ENCODE measurements at places on chromosomes 1 and 21.

DNA sequence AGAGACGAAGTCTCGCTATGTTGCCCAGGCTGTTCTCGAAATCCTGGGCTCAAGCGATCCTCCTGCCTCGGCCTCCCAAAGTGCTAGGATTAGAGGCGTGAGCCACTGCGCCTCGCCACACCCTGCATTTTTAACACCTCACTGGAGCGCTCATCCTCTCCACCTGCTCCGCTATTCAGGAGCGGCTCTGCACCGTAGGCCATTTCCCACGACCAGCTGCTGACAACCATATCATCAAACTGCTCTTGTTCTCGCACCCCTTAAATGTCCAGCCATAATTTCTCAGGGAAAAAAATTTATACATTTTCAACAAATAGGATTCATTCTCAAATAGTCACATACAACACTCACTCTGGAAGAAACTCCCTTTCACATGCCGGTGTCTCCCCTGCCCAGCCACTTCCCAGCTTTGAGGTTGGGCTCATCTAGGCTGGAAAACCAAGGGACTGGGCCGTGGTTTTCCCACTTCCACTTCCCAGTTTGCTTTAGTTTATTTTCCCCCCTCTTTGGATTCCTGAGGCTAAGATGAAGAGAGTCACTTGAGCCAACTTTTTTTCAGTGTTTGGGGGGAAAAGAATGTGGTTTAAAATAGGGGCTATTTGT, 639 bp upstream of the IPO9 start:
- no peak for DNase-seq

DNA sequence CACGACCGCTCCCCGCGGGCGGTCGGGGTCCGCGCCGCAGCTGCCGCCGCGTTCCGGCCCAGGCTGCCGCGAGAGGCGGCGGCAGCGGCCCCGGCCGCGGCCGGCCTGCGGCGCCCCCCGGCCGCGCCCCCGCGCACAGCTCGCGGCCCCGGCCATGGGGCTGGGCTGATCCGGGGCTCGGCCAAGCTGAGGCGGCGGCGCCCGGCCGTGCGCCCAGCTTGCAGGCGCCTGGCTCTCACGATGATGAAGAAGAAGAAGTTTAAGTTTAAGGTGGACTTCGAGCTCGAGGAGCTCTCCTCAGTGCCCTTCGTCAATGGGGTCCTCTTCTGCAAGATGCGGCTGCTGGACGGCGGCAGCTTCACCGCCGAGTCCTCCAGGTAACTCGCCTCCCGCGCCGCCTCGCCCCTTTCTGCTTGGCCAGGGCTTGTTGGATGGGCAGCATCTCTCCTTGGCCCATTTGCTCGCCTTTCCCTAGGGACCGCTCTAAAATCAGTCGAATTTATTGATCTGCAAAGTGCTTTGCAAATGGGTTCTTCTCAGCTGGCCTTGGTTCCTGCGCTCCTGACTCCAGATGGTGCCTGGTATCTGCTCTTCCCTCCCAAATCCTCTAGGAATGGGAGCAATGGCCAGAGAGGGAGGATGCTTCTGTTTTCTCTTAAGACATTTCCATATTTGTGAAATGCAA, 431 bp downstream of the EEIG2 start:
- DNase-seq: no peak

DNA sequence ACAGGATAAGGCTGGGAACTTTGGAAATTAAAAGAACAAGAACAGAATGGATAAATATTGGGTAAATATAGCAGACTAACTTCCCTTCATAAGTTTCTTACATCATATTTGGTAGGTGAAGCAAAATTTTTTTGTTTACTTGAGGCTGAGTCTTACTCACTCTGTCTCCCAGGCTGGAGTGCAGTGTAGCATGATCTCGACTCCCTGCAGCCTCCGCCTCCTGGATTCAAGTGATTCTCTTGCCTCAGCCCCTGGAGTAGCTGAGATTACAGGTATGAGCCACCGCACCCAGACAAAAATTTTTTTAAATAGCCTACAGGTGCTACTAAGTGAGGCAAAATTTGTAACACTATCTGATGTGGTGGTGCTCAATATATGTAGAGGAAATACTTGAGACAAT, 50.7 kb downstream of the TM2D1 start:
- no peak for DNase-seq

- DNase-seq: no peak
These were observed 25.8 kb downstream of the FAM151A start for GRCh38 chr1:54597455-54598030.

DNA sequence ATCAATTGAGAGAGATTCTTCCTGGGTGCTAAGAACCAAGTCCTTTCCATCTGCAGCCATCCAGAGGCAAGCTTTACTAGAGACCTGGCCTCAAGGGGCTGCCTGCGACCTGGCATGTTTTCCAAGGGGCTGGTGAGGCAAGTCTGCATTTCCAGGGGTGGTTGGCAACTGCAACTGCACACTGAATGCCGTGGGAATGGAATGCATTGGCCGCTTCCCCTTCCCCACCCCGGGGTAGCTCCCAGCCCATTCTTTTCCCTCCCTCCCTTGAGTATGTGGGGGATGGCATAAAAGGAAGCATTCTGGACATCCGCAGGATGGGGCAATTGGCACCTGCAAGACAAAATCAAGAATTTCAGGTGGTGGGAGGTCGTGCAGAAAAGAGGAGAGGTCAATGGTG, 155.1 kb downstream of the IGSF21 start:
- DNase-seq: no peak

DNA sequence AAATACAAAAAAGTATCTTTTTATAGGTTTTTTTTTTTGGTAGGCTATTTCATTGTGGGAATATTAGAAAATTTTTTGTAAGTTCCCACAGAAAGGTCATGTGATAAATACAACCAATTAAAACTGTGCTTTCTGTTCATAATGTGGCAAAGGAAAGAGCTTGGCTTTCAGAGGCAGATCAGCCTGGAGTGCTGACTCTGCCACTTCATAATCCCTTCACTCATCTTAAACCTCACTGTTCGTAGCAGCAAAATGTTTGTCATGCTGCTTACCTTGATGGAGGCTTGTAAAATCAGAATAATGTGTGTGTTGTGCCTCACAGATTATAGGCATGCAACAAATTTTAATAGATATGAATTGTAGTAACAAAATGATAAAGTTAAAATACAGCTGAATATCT, 176.8 kb downstream of the ZP4 start:
- DNase-seq: no peak
